HT1080 (cell line): ENCODE measurements at places on chromosomes 12 and 14. TPM values are rescaled to one million over a fixed set of nuclear protein-coding genes. Genes with fewer than 3 reads are reported as not detected.
A peak's percentile ranks its signal among the peaks of the same experiment; 100 is the strongest.

Gene KRT75
- total RNA-seq, result not detected in 2 replicates

Gene CPNE6
- not detected in 2 replicates for total RNA-seq

Gene CCDC197
- not detected in 2 replicates for total RNA-seq

Gene TMPRSS12
- not detected in 2 replicates for total RNA-seq

Gene STON2
- 6.9 and 7.6 TPM in 2 replicates for total RNA-seq

Gene PMCH
- not detected in 2 replicates for total RNA-seq

Gene SVOP
- total RNA-seq, result 0.06 and 0.07 TPM in 2 replicates

Gene SDR9C7
- not detected in 2 replicates for total RNA-seq

Gene DHH
- not detected in 2 replicates for total RNA-seq

Gene AKAP3
- 0.40 and 0.56 TPM in 2 replicates for total RNA-seq

Gene NRXN3
- 0.67 and 1.2 TPM in 2 replicates for total RNA-seq

Gene OR4K13
- not detected in 2 replicates for total RNA-seq

Gene GCN1
- total RNA-seq, result 107 and 112 TPM in 2 replicates

Gene FOXN3
- total RNA-seq, result 13.9 and 15.6 TPM in 2 replicates

Gene RASAL1
- total RNA-seq, result not detected in 2 replicates

Gene CEBPE
- 0.13 TPM in 1 of 2 replicates, not detected in the other for total RNA-seq

Gene DGKA
- total RNA-seq, result 49.6 and 56.6 TPM in 2 replicates

Gene GPD1
- total RNA-seq, result 0.27 and 0.31 TPM in 2 replicates

Gene RARG
- total RNA-seq, result 10.8 and 17.4 TPM in 2 replicates

Gene CCDC184
- 0.19 and 0.40 TPM in 2 replicates for total RNA-seq

DNA sequence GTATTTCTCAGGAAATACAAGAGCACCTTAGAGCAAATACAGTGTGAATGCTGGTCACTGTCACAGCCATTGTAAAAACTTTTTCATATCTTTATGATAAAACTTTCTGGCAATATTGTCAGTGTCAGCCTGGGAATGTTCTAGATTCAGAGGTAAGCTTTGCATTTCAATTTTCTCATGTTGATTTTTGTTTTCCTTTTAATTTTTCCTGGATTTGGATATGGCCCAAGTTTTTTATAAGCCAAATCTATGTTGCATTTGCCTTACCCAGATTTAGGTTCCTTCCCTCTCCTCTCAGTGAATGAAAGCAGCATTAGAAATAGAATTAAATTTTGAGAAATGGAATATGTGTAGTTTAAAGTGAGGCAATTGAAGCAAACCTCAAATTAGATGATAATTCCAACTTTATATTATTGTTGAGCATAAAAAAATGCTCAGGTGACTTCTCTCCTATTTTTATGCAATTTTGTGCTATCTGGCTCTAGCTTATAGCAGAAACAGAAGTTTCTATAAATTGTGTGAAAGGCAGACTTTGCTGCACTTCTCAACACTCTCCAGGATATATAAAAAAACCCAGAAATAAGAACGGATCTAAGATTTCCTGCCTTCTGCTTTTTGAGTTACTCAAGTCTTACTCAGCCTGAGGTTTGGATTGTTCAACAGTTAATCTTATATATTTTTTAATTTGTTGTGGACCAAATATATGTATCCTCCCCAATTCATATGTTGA is 368.2 kb upstream of the PRICKLE1 start:
- no peak for DNase-seq

- DNase-seq, result no peak
These were observed 164.2 kb downstream of the SSPN start for GRCh38 chr12:26359576-26359975.

DNA sequence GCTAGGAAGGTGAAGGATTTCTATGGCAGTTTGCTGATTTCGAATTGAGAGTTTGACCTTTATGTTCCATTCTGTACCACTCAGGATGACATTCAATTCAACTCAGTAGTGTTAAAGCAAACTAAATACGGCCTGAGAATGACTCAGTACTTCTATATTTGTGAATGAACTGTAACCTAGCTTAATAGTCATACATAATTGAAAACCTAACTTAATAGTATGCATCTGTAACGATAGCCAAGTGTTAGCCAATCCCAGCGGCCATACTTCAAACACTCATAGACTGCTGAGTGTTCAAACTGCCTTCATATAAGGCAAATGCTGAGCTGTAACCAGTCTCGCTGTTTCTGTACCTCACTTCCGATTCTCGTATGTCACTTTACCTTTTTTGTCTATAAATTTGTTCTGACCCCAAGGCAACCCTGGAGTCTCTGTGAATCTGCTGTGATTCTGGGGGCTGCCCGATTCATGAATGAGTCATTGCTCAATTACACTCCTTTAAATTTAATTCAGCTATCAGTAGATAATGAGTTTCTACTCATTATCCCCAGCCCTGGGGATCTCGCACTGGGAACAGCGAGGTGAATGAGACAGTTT is 98.5 kb upstream of the SLC24A4 start:
- DNase-seq, result peak; percentile 52

DNA sequence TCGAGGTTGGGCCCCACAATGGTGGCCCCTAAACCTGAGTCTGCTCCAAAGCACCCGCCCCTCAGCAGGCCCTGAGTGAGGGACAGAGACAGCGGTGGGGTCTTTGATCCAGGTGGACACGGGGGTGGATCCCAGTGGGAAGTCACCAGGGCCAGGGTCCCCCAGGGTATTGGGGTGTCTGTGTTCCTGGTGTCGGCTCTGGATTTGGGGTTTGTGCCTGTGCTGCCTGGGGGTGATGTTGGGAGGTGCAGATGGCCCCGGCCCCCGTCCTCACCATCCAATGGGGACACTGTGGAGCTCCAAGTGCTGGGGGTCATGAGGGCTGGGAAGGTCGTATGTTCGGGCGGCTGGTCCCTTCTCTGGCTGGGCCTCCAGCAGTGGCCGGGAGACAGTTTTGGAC is 354.2 kb downstream of the TMEM121 start:
- DNase-seq, result no peak

DNA sequence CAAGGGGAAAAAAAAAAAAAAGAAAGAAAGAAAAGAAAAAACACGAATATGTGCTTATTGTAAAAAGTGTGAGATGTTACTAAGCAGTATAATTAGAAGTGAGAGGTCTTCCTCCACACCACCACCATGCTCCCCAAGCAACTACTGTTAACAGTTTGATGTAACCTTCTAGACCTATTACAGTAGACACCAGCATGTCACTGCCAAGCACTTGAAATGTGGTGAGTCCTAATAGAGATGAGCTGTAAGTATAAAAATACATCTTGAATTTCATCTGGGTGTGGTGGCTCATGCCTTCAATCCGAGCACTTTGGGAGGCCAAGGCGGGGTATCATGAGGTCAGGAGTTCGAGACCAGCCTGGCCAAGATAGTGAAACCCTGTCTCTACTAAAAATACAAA is 8.1 kb upstream of the SNRNP35 start:
- no peak for DNase-seq

DNA sequence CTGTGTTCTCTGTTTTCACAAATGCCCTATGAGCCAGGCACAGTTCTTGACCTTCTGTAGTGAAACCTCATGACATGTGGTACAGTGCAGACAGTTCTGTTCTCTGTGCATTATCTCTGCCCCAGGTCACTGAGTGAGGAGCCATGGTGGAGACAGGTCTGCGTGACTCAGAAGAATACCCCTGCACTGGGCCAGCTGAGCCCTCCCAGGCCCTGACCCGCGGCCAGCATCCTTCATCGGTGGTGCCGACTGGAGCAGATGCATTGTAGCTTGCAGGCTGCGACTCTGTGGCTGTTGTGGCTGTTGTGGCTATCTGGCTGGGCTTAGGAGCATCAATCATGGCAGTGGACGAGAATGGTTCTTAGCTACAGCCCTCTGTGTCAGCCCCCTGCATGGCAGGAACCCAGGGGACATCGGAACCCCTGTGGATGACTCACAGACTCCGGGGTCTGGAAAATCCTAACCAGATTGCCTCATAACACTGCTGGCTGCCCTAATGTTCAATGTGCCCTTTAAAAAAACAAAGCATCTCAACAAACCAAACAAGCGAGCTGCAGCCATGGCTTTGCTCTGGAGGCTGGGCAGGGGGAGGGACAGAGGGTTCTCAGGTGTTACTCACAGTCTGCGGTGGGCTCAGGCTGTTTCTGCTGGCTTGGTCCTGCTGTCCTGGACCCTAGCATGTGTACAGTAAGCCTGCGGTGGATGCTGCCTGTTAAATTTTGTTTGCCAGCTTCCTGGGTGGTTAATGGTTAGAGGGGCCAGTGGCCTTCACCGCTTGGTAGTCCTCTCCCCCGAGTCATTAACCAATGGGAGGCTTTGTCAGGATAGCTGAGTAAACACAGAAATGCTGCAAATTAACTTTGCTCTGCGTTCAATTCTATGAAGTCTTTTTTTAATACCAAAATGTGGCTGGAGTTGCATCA is at the start of gene SERPINA6:
TSS of gene SERPINA6 (minus strand) at position 689 of the 923 bp plus-strand sequence. CDS start 8,688 bp downstream, outside the sequence.
- DNase-seq, result peak; percentile 73

- DNase-seq, result no peak
These were observed 564.0 kb downstream of the TRHDE start for GRCh38 chr12:72836194-72836593.

- no peak for DNase-seq
These were observed 4.7 kb upstream of the COCH start for GRCh38 chr14:30869551-30870155.

GRCh38 chr12:7058163-7058845 is 2.2 kb upstream of the C1S start:
- DNase-seq, result no peak

DNA sequence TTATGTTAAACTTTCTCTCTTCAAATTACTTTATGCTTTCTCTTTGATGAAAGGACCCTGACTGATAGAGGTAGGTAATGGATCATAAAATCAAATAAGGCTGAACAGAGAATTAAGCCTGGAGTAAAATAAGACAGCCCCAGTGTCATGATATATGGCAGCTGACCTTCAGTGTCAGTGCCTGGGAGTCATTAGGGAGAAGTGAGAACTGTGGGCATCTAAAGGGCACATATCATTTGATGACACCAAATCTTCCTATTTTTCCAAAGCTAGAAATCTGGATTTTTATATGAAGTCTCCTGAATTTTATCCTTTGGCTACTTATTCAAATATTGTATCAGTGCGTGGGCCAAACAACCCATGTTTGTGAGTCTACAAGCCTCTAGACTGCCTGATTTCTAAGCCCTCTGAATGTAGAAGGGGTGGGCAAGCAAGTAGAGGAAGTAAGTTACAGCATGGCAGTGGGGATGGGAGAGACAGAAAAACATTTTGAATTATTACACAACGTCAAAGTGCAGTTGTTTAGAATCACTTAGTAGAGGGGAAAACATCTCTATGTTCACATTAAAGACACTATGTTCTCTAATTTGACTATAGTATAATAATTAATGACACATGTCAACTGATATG is 10.0 kb downstream of the SLC39A9 start:
- no peak for DNase-seq

DNA sequence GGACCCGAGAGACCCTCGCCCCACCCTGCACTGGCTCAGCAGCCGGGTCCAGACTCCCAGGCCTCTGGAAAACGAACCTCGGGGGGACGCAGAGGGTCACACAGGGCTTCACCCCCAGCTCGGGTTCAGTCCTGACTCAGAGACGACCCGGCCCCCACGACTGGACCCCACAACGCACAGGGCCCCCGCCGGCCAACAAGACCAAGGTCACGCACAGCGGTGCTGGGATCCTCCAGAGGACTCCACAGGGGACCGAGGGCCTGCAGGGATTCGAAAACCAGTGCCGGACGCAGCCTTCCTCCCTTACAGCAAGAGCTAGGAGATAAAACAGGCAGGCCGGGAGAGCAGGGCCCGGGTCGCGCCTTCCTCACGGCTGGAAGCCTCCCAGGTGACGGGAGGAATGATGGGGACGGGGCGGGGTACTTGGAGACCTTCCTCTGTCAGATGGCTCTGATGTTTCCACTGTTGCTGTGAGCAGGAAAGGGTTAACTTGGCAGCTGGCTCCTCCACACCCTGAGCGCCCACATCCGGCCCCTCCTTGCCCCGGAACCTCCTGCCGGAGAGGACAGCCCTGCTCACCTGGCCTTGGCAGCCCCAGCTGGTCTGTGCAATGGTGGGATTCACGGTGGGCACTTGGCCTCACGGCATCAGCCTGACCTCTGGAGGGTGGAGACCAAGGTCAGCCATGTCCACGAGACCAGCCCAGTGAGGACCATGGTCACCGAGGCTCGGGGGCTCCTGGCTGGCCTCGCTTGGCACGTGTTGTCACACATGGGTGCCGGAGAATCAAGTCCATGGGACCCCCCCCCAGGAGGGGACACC is 46.2 kb downstream of the GALNT9 start:
- no peak for DNase-seq

- DNase-seq, result peak; percentile 7
These were observed 176.7 kb upstream of the SEL1L start for GRCh38 chr14:81710232-81710845.

DNA sequence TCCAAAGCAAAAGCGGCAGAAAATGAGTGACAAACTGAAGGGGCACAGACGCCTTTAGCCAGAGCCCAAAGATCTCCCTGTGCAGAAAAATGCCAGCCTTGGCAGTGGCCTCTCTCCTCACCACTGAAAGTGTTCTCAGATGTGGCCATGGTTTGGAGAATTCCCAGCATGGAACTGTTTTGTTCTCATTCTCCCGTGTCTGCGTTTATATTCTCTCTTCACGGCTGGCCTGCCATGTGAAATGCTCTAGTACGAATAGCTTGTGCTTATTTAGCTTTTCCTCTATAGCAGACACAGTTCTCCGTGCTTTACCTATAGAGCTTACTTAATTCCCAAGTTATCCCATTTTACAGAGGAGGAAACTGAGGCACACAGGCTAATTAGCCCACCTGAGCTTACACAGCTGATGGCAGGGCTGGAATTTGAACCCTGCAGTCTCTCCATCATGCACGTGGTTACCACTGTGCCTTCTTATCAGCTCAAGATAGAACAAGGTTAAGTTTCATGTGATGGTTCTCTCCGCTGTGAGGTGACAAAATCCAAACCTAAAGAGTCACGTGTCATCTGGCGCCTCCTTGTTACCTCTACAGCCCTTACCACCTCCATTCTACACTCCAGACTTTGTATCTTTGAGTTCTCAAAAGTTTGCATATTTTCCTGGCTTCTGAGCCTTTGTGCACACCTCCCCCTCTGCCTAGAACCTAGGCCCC is 141.6 kb downstream of the GCH1 start:
- no peak for DNase-seq
